ENCODE measurements at places on chromosomes 5 and 9.

DNA sequence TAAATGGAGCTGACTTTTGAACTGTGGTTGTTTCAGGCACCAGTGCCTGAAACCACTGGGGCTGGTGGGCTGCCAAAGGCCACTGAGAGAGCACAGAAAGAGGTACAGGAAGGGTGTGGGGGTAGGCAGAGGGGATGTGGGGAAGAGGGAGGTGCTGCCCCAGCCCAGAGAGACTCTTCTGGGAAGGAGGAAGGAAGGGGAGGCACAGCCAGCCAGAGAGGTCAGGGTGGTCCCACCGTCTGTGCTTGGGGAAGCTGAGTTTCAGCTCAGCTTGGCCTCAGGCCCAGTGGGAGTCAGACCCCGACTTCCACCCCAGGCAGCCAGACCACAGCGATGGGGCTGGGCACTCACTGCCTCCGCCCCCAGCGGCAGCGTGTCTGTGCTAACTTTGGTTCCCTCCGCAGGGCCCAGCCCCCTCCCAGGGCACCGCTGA lies 8.6 kb upstream of the PHYKPL start:
- DNase-seq = no peak

GRCh38 chr5:123763201-123763600 lies 251.2 kb downstream of the CSNK1G3 start:
- DNase-seq = no peak

GRCh38 chr9:38285236-38285635 lies 107.3 kb upstream of the ALDH1B1 start:
- DNase-seq = no peak

DNA sequence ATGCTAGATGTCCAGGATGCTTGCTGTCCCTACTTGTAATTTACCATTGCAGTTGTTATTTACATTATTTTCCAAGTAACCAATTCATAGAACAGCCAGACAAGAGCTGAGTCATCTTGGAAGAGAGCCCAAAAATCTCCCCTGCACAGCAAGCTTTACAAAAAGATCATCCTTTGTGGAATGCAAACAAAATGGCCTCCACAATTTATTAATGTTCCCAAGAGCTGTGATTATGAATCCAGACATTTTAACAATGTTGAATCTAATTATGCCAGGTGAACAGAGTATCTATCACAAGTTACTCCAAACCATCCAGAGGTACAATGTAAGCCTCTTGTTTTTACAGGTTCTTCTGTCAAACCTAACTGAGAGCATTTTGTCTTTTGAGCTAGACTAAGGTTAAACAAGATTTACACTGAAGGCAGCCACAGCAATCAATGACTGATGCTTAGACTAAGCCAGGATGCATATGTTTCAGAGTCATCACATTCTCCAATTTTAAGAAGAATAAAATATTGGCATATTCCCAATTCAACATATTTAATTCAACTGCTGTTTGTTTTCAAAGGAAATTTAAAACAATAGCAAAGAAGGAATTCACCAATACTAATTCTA lies 95.3 kb upstream of the SLC12A2 start:
- DNase-seq = peak; percentile 96

GRCh38 chr9:107614765-107615164 lies 125.2 kb upstream of the KLF4 start:
- DNase-seq = no peak

GRCh38 chr5:57929271-57929670 lies 446.7 kb upstream of the ACTBL2 start:
- DNase-seq = no peak

DNA sequence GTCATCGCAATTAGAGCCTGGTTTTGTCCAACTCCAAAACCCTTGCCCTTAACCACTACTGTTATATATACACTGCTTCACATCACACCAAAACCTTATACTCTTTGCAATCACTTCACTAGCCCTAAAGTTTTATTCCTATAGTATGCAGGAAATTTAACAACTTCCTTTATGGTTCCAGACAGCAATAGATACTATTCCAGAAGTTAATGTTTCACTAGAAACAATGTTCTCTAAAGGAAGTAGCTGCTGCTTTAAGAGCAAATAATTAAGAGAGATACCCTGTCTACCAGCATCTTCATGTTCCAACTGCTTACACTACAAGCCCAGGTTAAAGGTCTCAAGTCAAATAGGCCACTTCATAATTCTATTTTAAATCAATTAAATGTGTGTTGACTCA lies 22.0 kb downstream of the FREM1 start:
- no peak for DNase-seq

- DNase-seq = no peak
Measured at GRCh38 chr9:101372327-101373118, 12.3 kb downstream of the BAAT start.

- peak; percentile 15 for DNase-seq
Measured at GRCh38 chr5:88940713-88941112, 57.7 kb upstream of the MEF2C start.

DNA sequence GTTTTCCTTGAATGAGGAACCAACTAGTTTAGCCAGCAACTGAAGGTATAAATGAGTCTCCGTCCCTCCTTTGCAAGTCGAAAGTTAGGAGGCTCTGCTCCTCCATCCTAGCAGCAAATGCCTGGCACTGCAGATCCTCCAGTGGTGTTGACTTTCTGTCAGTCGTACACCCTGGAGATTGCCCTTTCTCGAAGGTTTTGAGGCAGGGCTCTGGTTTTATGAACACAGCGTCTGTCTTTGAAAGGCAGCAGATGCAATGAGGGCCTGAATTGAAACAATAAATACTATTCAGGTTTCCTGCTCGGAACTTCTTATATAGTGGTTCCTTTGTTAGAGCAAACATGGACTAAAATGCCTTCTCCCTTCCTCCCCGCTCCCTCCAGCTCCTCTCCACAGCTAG lies 284.0 kb downstream of the TMEM38B start:
- DNase-seq = no peak

GRCh38 chr9:12955510-12956163 lies 180.8 kb downstream of the LURAP1L start:
- peak; percentile 43 for DNase-seq

- peak; percentile 54 for DNase-seq
Measured at GRCh38 chr9:35335164-35335563, 154.7 kb upstream of the RUSC2 start.

DNA sequence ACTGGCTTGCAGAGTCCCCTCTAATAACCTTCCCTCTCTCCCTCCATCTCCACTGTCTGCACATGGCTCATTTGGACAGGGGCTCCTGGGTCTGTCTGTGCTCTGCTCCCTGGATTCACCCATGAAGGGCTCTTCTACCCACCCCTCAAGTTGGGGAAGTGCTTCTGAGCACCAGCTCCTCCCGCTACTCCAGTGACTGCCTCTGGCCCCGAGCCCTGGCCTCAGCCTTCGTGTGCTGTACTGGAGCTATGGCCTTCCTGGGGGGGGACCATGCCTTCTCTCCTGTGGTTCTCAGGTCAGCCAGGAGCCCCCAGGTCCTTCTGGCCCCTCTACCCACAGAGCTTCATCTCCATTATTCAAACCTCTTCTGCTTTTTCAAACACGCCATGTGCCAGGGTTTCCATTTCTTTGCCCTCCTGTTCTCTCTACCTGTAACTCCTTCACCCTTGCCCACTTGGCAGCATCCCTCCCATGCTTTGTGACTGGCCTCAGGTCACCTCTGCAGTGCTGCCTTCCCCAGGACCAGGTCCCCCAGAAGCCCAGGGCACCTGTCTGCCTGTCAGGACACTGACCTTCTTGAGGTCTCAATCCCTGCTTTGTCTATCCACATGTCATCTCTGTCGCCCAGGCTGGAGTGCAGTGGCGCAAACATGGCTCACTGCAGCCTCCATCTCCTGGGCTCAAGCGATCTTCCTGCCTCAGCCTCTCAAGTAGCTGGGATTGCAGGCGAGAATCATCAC lies 9.5 kb downstream of the SH3PXD2B start:
- DNase-seq = no peak

- no peak for DNase-seq
Measured at GRCh38 chr5:177432143-177432838, 5.8 kb downstream of the GRK6 start.

DNA sequence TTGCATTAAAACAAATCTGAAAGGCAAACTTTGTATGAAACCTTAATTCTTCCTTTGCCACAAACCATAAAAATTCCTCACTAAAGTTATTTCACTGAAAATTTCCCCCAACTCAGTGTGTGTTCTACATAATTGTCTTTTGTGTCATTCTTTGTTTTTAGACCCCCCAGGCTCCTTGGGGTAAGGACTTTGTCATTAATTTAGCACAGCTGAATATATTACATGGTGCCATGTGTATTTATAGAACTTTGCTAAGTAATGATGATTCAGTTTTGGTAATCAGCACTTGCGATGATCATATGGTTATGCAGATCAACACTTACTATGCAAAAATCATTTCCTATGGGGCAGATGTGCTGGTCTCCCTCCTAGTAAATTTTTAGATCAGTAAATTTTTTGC lies 712.1 kb upstream of the MEF2C start:
- no peak for DNase-seq

GRCh38 chr5:42600441-42600840 lies 156.2 kb upstream of the CCDC152 start:
- no peak for DNase-seq

GRCh38 chr9:136378170-136379002 lies 4.9 kb upstream of the CARD9 start:
- DNase-seq = no peak

GRCh38 chr5:112646139-112646936 lies 91.3 kb upstream of the APC start:
- no peak for DNase-seq

DNA sequence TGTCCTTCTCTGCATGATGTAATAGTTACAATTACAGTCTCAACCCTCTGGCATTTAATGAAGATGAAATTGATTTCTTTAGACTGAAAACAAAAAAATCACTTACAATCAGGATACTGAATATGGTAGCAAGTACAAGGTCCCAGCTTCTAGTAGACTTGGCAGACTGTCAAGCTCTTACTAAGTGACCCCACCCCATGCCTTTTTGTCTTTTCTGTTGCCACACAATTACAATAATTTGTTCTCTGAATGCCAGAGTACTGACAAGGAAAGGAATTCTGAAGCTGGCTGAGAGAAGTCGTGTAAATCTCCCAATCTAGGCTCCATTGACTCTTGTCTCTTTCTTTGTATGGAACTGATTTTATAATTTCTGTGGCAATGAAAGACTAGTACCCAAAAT lies 154.2 kb downstream of the TMC1 start:
- DNase-seq = peak; percentile 19

- DNase-seq = no peak
Measured at GRCh38 chr9:3478549-3478953, 47.2 kb downstream of the RFX3 start.
